ENCODE measurements at places on chromosomes 7 and 10. TPM values are rescaled to one million over a fixed set of nuclear protein-coding genes. Genes with fewer than 3 reads are reported as not detected.

- peak overlapping the region; percentile 7 for H3K4me3 ChIP-seq
- DNase-seq = peak; percentile 43
- peaks cover 1% of the 10 kb centered on the region for H3K36me3 ChIP-seq
Measured at GRCh38 chr7:128404886-128405470, 4.8 kb downstream of the IMPDH1 start.

DNA sequence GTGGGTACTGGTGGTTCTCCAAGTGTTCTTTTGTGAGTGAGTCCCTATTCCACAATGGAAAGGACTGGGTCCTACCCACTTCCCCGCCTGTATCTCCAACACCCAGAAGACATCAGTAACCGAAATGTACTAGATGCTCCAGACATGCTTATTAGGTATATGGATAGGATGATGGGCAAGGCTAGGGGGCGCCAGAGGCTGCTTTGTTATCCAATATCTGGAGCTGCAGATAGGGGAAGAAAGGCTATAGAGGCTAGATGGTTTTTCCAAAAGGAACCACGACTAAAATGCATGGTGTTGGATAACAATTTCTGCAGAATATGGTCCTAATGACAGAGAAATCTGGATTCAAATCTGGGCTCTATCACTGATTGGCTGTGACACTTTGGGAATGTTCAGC, 56.2 kb upstream of the TM9SF3 start:
- H3K4me3 ChIP-seq = no peak overlapping the region
- no peaks in the 10 kb centered on the region for H3K36me3 ChIP-seq
- no peak overlapping the region for H3K27ac ChIP-seq
- H3K4me1 ChIP-seq = no peaks in the 10 kb centered on the region

- H3K4me1 ChIP-seq = no peaks in the 10 kb centered on the region
- no peak for DNase-seq
Measured at GRCh38 chr10:64091897-64092296, 570.7 kb downstream of the REEP3 start.

DNA sequence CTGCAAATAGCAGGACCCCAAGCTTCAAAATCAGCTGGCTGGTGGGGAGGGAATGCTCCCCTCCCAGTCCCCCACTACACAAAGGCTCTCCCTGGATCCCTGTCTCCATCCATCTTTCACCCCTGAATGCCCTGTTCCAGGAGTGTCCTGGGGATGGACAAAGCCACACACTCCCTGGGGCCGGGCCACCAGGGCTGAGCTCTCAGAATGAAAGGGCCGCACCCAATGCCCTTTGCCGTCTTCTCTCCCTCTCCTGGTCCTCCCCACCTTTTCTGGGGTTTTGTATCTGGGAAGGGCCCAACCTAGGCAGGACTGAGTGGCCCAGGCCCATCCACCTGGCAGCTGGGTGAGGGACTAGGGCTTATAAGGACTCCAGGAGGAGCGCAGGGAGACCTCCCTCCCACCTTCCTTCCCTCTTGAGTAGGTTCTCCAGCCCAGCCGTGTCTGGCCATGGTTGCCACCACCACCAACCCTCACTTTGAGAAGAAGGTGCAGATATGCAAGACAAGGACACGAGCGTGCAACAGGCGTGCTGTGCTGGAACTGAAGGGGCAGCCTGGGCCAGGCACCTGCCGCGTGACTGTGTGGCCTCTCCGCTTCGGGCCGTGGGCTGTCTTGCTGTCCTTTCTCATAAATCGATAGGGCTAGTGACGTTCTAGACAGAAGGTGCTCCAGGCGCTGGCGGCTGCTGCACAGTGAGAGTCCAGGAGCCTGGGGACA, 157.1 kb downstream of the TCERG1L start:
- no peaks in the 10 kb centered on the region for H3K4me1 ChIP-seq
- peak; percentile 57 for DNase-seq
- H3K36me3 ChIP-seq = no peaks in the 10 kb centered on the region
- no peaks in the 10 kb centered on the region for H3K27me3 ChIP-seq
- H3K27ac ChIP-seq = no peak overlapping the region
- no peak overlapping the region for H3K4me3 ChIP-seq

DNA sequence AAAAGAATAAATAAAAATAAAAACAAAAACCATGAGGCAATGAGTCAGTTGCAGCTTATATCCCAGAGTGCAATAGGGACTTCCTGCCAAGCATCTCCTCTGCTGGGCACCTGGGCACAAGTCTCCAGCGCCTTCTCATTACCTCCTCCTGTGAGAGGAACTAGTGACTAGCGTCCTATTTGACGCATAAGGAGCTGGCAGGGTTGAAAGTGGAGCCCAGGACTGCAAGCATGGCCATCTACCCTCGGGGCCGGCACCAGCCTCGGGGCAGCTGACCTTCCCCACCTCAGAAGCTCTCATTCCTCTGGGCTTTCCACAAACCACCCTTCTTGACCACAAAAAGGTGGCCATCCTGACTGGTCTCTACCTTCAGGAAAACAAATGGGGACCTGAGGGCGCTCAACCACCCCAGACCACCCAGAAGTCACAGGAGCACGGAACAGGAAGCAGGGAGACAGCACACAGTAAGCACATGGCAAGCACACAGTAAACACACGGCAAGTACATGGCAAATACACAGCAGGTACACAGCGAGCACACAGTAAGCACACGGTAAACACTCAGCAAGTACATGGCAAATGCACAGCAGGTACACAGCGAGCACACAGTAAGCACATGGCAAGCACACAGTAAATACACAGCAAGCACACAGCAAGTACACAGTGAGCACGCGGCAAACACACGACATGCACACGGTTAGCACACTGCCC, 19.1 kb downstream of the CTBP2 start:
- H3K36me3 ChIP-seq = no peaks in the 10 kb centered on the region
- H3K27ac ChIP-seq = no peak overlapping the region
- no peak for DNase-seq
- no peak overlapping the region for H3K4me3 ChIP-seq

DNA sequence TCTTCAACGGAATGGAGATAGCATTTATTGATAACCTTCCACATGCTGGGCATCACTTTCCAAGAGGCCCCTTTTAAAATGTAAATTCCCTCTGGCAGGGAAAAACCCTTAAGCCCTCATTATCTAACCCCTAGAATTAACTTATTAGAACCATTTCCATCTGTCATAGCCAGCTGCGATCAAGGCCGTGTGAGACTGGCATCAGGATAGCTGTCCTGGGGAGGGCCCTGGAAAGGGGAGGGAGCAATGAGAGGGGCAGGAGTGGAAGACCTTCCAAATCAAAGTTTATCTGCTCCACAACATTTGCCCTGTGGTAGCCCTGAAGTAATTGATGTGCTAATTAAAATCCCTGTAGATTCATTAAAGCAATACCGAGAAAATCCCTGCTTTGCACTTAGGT, 45.0 kb upstream of the JAZF1 start:
- no peak overlapping the region for H3K27ac ChIP-seq
- no peak overlapping the region for H3K4me3 ChIP-seq
- no peaks in the 10 kb centered on the region for H3K36me3 ChIP-seq

GRCh38 chr10:101290431-101290830, 61.2 kb upstream of the LBX1 start:
- no peaks in the 10 kb centered on the region for H3K36me3 ChIP-seq
- H3K4me3 ChIP-seq = no peak overlapping the region
- no peaks in the 10 kb centered on the region for H3K4me1 ChIP-seq
- no peak overlapping the region for H3K27ac ChIP-seq

DNA sequence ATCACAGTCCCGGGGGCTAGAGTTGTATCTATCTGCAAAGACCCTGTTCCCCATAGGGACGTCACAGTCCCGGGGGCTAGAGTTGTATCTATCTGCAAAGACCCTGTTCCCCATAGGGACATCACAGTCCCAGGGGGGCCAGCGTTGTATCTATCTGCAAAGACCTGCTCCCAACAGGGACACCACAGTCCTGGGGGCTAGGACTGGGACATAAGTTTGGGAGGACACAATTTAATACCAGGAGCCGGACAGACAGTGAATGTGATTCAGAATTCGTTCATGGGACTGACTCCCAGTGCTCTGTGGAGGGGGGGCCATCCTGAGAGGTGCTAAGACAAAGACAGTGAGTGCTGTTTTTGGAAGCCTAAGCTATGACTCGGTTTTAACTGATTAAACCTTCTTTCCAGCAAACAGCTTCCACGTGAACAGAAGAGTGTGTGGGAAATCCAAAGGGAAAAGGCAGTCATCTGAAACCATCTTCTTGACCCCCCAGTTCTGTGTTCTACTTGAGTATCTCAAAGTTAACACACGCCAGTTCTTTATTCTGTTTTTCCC, 153.0 kb downstream of the DIP2C start:
- H3K27ac ChIP-seq = no peak overlapping the region
- H3K36me3 ChIP-seq = no peaks in the 10 kb centered on the region
- DNase-seq = no peak
- H3K4me3 ChIP-seq = no peak overlapping the region
- H3K4me1 ChIP-seq = no peaks in the 10 kb centered on the region
- no peaks in the 10 kb centered on the region for H3K27me3 ChIP-seq

- H3K36me3 ChIP-seq = no peaks in the 10 kb centered on the region
- no peaks in the 10 kb centered on the region for H3K27me3 ChIP-seq
Measured at GRCh38 chr7:79124331-79124730, 329.1 kb downstream of the MAGI2 start.

Gene JMJD1C
- 34.1 TPM for polyA plus RNA-seq

Gene TMEM139
- 17.3 TPM for polyA plus RNA-seq

Gene AS3MT
- polyA plus RNA-seq = 4.8 TPM

Gene GBX1
- not detected for polyA plus RNA-seq
